Suppressor macrophage (primary cell): ENCODE measurements at places on chromosomes 3 and 15.

DNA sequence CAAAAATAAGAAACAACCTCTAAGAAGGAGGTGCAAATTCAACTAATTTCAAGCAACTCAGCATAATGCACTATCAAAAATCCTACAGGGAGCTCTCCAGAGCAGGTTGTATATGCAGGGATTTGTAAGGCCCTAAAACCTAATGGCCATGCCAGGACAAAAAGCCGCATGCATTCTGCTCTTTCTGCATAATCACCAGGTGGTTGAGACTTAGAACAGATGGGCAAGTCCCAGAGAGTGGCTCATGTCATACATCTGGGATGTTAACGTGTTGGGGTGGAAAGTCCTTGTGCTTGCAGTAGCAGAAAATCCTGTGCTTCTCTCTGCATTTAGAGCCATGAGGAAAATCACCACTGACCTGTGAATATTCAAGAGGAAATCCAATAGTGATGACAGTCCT lies 1002.9 kb downstream of the AGBL1 start:
- DNase-seq: no peak

- peak; percentile 57 for DNase-seq
Observed at GRCh38 chr3:30221619-30222018, 384.8 kb upstream of the TGFBR2 start.

DNA sequence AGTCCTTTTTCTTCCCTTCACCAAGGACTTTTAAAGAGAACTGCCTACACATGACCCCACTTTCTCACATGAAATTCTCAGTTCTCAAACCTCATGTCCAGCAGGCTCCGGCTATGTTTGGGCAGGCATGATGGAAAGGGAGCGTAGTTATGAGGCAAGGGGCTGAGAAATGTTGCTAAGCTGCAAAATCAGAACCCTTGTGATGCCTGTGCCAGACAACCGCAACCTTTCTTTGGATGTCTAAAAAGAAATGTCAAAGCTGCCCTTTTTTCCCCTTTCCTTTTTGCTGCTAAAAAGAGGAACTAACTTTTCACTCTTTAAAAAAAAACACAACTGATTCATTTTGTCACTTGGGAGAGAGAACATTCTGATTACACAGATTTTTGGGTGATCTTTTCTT lies 19.2 kb downstream of the GNB4 start:
- peak; percentile 91 for DNase-seq

DNA sequence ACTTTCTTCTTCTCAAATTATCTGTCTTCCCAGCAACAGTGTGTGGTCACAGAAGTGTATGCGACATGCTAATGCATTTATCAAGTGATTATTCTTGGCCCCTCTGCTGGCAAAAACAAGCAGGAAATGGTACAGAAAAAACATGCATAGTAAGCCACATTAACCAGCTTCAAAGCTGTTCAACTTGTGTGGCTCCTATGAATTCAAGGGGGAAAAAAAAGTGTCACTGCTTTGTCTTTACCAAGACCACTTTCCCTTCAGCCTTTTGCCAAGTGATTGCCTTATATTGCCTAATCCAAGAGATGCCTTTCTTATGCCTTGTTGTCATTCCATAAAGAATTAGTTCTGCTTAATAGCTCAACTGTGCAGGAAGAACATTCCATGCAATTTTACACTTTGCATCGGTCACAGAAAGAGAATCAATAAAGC lies 39.1 kb downstream of the PRTG start:
- DNase-seq: no peak

DNA sequence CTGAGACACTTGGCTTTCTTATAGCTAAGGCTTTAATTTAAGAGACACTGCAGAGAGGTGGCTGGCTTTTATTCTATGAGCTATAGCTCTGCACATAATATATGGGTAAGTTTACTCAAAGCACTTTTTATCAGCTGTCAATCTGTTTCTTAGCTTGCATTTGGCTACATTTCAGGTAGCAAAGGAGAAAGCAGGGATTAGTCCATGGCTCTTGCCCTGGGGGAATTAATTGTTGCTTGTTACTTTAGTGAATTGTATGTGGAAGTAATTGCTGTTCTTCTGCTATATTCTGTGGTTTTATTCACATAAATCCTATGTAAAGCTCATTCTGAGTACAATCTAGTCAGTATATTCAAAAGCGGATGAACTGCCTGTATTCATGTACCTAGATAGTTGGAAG lies 14.4 kb upstream of the CCDC39 start:
- no peak for DNase-seq

DNA sequence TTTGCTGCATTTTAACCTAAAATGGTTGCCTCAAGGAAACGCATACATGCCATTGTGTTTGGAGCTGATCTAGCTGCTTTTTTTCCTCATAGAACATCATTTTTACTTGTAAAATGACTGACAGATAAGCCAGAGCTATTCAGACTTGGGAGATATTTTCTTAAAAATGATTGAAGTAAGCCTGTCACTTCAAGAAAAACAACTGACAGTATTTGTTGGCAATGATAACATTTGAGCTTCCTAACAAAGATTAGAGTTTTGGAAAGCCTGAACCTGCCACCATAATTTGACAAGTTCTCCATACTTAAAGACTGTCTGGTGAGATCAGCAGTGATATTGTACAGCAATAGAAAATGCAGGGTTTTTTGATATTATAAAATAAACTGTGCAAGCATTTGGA lies 27.6 kb upstream of the MRPL3 start:
- DNase-seq: no peak

DNA sequence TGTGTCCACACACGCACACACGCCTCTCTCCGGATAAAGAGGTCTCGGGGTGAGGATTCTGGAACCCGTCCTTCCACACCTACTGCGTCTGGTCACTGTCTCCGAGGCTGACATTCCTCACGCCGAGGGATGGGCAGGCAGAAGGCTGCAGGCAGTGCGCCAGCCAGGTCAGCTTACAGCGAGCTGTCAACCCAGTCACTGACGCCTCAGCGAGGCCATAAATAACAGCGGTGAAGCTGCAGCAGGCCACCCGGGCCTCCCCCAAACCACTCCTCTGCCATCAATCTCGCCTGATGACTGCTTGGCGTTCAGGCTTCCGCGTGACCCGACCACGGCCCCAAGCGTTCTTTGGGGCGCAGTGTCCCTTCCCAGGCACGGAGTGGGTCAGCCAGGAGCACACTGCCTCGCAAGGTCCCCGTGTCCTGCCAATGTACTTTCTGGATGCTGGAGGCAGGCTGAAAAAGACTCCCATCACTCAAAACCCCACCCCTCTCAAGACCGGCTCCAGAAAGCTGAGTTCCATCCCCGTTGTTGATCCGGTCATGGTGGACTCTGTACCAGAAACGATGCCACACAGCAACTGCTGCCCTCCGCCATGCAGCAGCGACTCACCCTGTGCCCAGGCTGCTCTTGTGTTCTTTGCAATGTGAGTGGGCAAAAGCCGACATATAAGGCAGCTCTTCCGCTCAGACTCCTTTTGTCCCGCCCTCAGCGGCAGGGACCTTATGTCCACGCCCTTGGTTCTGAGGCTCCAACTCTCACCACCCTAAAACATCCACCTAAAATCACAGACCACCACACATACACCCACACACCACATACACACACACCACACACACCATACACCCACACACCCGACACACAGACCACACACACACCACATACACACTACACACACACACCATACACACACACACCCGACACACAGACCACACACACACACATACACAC lies 27.1 kb downstream of the CPN2 start:
- DNase-seq: peak; percentile 69

GRCh38 chr3:183873914-183874313 lies 10.8 kb downstream of the PARL start:
- DNase-seq: no peak

DNA sequence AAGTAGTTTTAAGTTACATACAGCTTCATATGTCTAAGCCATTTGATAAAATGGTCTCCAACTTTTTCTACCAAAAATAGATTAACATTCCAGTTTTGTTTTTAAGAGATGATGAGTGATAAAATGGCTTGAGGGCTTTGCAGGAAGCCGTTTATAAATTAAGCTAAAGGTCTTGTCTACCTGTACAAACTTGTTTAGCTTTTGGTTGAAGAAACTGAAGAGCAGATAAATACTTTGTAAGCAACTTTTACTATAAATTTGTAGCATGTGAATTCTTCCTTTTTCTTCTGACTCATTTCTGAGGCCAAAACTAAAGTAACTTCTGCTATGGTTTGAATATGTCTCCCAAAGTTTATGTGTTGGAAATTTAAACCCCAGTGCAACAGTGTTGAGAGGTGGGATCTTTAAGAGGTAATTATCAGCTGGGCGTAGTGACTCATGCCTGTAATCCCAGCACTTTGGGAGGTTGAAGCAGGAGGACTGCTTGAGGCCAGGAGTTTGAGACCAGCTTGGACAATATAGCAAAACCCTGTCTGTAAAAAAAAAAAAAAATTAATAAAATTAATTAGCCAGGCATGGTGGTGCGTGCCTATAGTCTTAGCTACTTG lies 8.2 kb upstream of the NEDD4 start:
- no peak for DNase-seq

DNA sequence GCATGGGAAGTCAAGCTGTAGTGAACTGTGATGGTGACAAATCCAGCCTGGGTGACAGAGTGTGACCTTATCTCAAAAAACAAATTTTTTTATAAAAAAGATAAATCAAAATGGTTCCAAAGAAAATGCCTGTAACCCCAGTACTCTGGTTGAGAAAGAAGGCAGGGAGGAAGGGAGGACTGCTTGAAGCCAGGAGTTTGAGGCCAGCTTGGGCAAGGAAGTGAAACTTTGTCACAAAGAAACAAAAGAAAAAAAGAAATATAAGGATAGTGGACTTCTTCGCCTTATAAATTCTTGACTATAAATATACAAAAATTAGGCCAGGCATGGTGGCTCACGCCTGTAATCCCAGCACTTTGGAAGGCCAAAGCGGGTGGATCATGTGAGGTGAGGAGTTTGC lies 34.1 kb downstream of the SMARCC1 start:
- DNase-seq: peak; percentile 38

GRCh38 chr3:85785766-85786165 lies 827.0 kb downstream of the CADM2 start:
- no peak for DNase-seq

DNA sequence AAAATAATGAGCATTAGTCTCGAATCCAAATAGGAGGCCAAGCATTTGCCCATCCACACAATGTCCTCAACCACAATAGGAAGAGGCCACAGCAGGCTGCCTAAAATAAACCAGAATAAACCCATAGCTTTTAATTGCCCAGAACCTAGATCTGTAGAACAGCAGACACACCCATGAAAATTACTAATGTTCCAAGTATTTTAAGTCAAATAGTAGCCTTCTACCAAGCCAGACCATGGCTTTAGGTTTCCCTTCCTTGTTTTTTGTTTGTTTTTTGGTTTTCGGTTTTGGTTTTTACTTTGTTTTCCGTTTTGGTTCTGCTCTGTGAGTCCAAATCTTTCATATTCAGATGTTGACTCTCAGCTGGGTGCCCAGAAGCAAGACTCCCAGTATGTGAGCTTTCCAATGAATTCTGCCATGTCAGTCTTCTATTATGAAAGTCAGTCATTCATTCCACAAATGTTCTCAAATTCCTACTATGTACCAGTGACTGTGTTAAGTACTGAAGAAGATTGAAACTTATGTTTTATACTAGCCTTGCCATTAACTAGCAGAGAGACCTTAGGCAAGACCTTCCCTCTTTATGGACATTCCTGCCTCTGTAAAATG lies 57.8 kb upstream of the BOC start:
- DNase-seq: no peak

- no peak for DNase-seq
Observed at GRCh38 chr3:8143186-8143585, 358.4 kb upstream of the LMCD1 start.
